Skeletal muscle cell (primary cell): ENCODE measurements at places on chromosomes 6 and 20.

DNA sequence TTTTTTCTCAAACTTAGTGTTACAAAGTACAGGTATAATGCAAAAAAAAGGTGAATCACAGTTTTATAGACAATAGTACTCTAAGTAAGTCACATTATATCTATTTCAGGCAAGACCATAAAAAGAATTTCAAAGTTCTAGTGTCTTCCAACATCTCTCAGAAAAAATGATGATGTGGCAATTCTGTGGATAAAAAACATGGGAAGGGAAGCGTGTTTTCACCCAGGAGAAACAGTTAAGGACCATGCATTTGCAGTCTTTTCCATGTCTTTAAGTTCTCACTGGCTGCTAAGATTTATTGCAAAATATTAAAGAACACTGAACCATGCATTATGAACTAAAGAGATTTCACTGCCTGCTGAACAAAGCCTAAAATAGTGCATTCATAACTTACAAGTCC, 1.8 kb downstream of the SSR1 start:
- DNase-seq: no peak

DNA sequence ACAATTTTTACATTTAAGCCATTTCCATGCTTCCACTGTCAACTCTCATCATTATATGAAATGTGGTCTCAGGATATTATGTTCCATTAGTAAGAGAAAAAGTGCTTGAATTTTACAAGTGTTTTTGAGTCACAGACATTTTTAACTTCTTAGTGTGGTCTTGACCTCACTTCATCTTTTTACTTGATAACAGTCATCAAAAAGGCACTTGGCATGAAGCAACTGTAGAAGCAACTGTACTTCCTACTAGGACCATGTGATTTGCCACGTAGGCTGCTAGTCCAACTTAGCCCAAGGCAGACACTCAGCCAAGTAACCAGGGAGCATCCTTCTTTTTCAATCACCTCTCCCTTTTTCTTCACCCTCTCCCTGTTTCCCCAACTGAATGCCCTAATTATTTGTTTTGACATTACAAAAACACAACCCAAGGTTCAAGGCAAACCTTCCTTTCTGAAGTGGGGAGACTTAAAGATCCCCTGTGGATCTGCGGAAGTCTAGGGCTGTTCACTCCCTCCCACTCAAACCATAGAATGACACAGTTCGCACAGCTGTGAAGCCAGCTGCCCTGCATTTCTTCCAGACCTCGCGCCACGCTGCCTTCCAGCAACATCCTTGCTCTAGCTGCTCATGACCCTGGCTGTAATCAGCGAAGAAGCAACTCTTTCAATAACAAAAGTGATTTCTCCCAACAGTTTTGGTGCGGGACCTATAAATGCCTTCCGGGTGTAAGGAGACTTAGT, 45.0 kb downstream of the PHACTR1 start:
- DNase-seq: peak; percentile 69

GRCh38 chr6:147065786-147066185, 138.4 kb upstream of the STXBP5 start:
- no peak for DNase-seq

DNA sequence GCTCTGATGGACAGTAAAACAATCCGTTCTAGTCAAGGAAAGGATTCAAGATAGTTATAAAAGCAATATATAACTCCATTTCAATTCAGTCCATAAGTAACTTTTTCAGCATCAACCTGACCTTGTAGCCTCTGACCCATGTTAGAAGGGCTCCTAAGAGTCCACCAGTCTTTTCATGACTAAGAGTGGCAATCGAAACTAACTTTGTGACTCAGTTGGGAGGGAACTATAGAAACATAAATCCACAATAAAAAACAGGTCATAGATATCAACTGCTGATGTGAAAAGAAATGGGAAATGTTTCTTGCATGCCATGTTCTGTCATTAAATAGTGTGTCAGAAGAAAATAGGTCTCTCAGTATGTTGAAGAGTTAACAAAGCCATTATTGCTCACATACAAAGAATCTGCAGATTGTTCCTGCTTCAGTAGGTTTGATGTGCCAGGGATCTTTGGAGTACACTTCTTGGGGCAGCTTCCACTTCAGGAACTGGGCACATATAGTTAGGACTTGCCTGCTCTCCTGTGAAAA, 16.2 kb upstream of the RBL1 start:
- DNase-seq: no peak

GRCh38 chr20:12594410-12595088, 414.2 kb upstream of the SPTLC3 start:
- DNase-seq: no peak

GRCh38 chr20:64239449-64240242, 15.9 kb upstream of the PCMTD2 start:
- DNase-seq: no peak

DNA sequence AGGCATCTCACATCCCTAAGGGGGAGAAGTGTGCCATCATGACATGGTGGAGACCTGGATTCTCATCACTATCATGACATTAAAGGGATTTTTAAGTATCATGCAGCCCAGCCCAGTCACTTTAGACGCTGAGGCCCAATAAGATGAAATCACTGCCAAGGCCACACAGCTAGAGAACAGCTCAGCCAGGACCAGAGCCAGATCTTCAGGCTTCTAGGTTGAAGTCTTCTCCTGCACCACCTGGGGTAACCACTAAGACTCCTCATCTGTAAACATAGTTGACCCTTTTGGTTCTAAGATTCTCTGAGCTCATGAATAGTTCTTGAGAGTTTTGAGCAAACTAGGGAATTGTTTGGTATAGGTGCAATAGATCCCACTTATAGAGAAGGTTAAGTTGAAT, 125.1 kb downstream of the TCP11 start:
- DNase-seq: no peak

- DNase-seq: no peak
These were observed 318.7 kb downstream of the RFPL4B start for GRCh38 chr6:112665815-112666214.

GRCh38 chr6:128337619-128338018, 182.8 kb downstream of the PTPRK start:
- DNase-seq: no peak

DNA sequence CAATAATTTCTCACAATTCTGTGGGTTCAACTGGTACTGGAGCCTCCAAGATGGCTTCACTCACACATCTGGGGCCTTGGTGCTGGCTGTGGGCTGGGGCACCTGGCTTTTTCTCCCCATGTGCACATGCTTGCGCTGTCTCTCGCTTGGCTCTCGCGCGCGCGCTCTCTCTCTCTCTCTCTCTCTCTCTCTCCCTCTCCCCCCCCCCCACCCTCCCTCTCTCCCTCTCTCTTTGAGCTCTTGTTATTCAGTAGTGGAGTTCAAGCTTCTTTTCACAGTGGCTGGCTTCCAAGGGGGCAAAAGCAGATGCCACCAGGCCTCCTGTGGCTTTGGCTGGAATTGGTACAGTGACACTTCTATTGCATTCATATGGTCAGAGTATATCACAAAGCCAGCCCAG, 10.8 kb upstream of the TBCC start:
- DNase-seq: no peak

DNA sequence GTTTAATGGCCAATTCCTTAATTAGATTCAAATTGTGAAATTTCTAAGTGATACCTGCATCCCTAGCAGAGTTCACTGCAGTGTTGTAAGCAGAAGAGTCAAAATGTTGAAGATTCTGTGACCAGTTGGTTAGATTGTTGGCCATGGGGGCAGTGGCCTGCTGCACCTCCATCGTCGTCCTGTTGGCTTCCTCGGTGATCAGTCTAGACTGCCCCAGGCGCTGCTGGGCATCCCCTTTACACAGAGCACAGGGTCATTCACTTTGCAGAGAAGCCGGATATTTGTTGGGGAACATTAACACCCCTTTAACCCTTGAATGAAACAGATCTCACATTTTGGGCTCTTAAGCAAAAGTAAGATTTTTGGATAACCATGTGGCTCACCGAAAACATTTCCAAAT, 60.7 kb downstream of the FAM229B start:
- no peak for DNase-seq

DNA sequence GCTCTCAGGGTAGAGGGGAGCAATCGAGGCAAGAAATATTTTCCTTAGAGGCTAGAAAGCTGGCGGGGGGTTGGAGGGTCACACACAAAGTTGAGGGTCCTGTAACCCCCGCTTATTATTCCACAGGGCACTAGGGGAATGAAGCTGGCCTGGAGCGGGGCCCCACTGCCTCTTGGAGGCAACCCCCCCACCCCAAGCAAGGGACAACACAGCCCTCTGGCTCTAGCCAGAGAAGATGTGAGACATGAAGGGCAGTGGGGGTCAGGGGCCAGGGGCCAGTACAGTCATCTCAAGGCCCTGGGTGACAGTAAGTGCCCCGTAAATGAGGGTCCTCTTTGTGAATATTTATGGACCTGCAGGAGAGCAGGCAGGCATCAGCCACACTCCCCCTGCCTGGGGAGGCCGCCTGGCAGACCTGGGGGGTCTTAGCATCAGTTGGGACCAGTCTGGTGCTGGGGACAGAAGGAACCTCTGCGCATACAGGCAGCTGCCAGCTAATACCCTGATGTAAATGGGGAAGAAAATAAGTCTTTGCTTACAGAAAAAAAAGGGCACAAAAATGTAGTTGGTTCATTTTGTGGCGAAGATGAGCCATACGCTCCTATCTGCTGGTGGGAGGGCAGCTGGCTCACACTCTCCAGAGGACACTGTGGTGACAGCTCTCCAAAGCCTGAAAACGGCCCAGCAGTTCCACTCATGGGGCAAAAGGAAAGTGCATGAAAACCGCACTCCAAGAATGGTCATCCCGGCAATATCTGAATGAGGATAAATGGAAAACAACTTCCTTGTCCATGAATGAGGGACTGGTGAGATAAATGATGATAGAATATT, 21.9 kb downstream of the SPATA2 start:
- no peak for DNase-seq

DNA sequence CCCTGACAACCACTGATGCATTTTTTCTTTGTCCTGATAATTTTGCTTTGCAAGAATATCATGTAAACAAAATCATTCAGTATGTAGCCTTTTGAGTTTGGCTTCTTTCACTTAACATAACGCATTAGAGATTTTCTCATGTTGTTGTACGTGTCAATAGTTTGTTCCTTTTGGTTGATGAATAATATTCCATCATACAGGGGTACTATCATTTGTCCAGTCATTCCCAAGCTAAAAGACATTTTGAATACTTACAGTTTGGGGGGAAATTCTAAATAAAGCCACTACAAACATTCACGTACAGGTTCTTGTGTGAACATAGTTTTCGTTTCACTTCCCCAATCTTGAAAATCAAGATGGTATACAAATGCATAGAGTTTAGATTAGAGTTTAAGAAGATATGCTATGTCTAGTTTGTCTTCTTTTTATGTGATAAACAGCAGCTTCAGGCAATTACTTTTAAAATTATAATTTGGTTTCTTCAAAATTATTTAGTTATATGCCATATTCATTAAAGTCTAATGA, 5.2 kb downstream of the HAO1 start:
- no peak for DNase-seq

- no peak for DNase-seq
These were observed 234.9 kb downstream of the KCNQ5 start for GRCh38 chr6:72856801-72857200.

DNA sequence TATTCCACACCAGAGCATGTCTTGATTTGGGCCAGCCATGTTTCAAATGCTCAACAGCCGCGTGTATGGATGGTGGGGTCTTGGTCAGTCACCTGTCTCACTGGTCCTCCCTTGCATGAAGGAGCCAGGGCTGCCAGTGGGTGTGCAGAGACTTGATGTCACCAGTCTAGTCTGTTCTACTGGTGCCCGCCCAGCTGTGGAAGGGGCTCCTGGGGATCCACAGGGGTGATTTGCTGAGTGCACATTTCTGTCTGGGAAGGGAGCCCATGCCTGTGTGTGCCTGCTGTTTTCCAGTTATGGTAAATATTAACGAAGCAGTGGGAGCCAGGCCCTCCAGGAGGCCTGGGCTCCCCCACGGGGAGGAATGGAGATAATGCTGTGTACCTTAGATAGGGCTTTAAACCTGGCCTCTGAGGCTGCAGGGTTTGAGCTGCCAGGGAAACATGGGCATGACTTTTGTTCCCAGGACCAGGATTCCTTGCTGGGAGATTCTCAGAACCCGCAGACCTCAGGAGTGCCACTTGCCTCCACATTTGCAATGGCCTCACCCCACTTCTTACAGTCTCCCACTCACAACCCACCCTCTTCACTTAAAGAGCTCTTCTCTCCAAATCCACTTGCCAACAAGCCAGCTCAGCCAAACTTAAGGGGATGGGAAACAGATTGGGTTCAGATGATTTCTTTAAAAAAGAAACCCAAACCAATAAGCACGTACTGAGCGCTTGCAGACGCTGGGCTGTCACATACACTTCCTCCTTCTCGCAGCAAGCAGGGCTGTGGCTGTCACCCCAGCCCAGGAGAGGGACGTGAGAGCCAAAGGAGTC, 54.1 kb downstream of the VEGFA start:
- no peak for DNase-seq

- DNase-seq: no peak
These were observed 91.2 kb downstream of the ISM1 start for GRCh38 chr20:13312300-13312699.

DNA sequence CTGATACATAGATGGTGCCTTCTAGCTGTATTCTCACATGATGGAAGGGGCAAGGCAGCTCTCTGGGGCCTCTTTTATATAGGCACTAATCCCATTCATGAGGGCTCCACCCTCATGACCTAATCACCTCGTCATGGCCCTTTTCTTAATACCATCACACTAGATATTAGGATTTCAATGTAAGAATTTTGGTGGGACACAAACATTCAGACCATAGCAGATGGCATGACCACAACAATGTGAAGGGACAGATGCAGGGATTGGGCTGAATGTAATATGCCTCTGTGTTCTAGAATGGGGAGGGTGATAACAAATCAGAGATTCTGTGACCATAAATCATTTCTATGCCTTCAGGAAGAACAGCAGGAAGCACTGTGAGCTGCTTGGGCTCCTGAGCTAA, 145.8 kb downstream of the LCA5 start:
- no peak for DNase-seq

DNA sequence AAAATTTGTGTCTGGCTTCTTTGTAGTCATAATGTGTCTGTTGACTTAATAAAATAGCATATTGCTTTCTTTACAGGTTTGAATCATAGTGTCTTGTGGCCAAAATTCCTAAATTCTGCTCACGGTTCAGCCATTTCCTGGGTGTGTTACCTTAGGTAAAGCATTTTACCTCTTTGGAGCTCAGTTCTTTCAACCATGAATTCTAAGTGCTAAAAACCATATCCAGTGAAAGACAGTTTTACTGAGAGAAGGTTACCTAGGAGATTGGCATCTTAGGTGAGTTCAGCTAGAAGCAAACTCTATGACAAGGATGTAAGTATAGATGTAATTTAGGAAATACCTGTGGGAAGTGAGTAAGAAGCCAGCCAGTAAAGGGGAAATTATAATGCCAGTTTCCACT, 20.7 kb downstream of the CRYBG1 start:
- DNase-seq: no peak

GRCh38 chr6:166776571-166776970, 149.5 kb upstream of the RPS6KA2 start:
- DNase-seq: no peak

DNA sequence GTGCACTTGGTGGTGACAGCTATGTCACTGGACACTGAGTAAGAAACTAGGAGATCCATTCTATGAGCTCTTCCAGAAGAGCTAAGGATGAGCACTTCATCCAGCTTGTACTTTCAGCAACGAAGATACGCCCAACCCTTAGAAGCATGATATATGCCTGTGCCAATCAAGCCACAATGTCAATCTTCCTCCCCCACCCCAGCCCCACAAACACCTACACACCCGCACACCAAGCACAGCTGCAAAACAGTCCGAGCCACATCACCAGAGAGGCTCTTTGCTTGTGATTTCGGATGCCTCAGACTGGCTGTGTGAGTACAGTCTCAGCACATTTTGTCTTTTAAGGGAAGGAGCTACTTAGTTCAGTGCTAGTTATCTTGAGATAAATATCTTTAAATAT, 260.5 kb downstream of the FOXC1 start:
- DNase-seq: no peak

GRCh38 chr6:168387426-168387825, 53.6 kb upstream of the SMOC2 start:
- no peak for DNase-seq
